ENCODE measurements at places on chromosomes 13 and 19.

DNA sequence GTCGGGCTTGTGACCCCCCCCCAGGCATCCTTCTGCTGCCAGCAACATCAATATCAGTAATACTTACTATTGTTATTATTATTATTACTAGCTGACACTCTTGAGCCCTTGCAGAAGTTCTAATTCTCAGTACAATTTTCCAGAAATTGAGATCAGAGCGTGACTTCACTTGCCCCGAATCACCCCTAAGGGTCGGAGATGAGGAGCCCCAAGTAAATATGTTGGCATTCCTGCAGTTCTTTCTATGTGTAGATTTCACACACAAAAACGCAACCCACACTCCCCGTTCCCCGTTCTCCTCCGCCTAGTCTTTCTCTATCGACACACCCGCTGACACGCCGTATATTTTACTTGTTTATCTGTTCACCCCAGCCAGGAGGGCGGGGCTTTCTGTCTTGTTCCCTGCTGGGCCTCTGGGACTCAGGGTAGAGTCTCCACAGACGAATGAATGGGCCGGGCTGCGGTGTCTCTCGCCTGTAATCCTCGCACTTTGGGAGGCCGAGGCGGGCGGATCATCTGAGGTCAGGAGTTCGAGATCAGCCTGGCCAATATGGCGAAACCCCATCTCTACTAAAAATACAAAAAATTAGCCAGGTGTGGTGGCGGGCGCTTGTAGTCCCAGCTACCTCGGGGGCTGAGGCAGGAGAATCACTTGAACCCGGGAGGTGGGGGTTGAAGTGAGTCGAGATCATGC, 14.7 kb downstream of the TLE5 start:
- DNase-seq, result peak; percentile 75

GRCh38 chr13:50682002-50682401, 161.5 kb downstream of the DLEU7 start:
- DNase-seq, result no peak

DNA sequence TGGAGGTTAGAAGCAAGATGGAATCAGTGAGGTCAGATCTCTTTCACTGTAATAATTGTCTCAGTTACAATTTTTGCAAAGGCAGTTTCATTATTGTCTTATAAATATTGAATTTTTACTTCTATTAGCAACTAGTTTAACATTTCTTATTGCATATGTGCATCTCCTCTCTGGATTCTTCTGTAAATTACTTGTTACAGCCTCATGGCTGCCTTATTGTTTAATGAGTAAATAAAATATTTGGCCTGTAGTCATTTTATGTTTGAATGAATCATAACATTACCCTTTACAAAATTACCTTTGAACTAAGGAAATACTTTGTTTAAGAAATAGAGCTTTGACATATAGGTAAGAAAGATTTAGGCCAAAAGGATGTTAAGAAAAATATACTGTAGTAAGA, 212.4 kb downstream of the SLITRK6 start:
- no peak for DNase-seq

DNA sequence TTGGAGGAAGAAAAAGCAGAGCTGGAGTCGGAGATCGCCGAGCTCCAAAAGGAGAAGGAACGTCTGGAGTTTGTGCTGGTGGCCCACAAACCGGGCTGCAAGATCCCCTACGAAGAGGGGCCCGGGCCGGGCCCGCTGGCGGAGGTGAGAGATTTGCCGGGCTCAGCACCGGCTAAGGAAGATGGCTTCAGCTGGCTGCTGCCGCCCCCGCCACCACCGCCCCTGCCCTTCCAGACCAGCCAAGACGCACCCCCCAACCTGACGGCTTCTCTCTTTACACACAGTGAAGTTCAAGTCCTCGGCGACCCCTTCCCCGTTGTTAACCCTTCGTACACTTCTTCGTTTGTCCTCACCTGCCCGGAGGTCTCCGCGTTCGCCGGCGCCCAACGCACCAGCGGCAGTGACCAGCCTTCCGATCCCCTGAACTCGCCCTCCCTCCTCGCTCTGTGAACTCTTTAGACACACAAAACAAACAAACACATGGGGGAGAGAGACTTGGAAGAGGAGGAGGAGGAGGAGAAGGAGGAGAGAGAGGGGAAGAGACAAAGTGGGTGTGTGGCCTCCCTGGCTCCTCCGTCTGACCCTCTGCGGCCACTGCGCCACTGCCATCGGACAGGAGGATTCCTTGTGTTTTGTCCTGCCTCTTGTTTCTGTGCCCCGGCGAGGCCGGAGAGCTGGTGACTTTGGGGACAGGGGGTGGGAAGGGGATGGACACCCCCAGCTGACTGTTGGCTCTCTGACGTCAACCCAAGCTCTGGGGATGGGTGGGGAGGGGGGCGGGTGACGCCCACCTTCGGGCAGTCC, 5.0 kb downstream of the FOSB start:
- DNase-seq, result peak; percentile 53

GRCh38 chr19:51497666-51498065, 3.9 kb downstream of the SIGLEC12 start:
- no peak for DNase-seq

GRCh38 chr19:12757544-12758274, 6.1 kb downstream of the BEST2 start:
- DNase-seq, result peak; percentile 83

GRCh38 chr13:73955977-73956500, 178.2 kb downstream of the KLF12 start:
- no peak for DNase-seq

GRCh38 chr13:112455476-112456059, 79.4 kb downstream of the SPACA7 start:
- no peak for DNase-seq

- DNase-seq, result no peak
Observed at GRCh38 chr19:34324320-34324719, 40.7 kb upstream of the GPI start.

- DNase-seq, result peak; percentile 36
Observed at GRCh38 chr19:30649934-30650614, 277.9 kb downstream of the ZNF536 start.

DNA sequence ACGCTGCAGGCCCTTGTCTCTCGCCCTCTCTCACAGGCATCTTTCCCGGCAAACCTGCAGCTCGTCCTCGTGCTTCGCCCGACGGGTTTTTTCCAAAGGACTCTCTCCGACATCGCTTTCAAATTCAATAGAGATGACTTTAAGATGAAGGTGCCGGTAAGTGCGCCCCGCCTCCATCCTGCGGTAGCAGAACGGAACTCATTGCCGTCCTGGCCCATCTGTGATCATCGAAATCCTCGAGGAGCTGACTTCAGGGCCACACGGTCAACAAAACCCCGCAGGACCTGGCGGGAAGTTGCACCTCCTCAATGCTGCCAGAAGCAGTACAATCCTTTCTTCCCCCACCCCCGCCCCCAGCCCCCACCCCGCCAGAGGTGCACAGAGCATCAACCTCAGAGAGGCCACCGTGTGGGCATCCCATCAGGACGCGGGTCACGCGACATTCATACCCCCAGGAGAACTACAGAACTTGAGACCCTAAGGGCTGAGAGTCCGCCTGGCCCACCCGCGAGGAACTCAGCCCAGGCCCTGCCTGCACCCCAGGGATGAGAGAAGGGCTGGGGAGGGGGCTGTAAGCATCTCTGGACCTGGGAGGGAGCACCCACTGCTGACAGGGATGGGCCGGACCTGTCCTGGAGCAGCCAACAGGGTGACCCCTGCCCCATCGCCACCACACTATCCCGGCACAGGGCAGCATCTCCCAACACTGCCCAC, 44.9 kb upstream of the F7 start:
- DNase-seq, result no peak

- DNase-seq, result no peak
Observed at GRCh38 chr13:37406031-37406430, 192.5 kb downstream of the POSTN start.

GRCh38 chr13:29674532-29674931, 79.0 kb upstream of the SLC7A1 start:
- DNase-seq, result no peak

DNA sequence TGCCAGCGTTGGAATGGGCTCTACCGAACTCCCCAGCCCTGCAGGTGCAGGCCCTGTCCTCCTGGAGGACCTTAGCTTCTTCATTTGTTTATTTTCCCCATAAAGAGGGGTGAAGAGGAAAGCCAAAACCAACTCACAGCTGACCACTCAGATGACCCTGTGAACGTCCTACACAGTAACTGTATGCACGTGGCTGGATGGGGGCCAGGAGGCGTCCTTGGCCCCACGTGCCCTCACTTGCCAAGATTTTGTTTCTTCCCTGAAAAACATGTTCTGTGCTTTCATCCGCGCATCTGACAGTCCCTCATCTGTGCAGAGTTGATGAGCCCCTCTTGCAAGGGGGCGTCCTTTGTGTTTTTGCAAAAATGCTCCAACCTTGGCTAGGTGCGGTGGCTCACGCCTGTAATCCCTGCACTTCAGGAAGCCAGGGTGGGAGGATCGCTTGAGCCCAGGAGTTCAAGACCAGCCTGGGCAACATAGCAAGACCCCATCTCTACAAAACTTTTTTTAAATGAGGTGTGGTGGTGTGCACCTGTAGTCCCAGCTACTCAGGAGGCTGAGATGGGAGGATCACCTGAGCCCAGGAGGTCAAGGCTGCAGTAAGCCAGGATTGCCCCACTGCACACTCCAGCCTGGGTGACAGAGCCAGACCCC, 5.3 kb upstream of the TEKTIP1 start:
- DNase-seq, result no peak

- no peak for DNase-seq
Observed at GRCh38 chr19:29504454-29504853, 21.3 kb upstream of the VSTM2B start.

DNA sequence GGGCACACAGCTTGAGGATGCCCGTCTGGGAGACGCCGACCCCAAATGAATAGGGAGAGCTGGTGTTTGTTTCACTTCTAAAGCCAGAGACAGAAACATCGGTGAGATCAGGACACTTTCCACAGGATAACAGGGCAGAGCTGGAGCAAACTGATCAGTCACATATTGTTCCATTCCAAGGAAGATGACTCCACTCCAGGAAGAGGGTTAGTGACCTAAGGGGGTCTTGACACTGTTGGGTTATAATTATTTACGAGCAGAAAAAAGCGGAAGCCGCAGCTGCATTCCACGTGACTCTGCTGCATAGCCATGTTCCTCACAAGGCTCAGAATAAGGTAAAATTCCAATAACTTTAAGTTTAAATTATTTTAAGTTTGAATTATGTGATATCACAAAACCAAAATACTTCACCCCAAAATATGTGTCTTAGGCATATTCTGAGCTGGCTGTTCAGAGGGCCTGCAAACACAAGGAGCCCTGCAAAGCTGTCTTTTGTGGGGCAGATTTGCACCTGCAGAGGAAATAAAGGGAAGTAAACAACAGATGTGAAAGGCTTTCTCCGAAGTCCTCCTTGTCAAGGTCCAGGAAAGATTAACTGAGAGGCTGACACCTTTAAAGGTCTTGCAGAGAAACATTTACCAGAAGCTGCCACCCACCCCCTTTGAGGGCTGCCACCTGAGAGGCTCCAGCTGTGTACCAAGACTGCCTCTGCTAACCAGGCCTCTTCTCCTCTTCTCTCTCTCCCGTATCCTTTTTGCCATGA, 819.2 kb downstream of the UQCRFS1 start:
- peak; percentile 24 for DNase-seq

GRCh38 chr13:41289463-41289881, 21.6 kb upstream of the NAA16 start:
- peak; percentile 26 for DNase-seq

- DNase-seq, result no peak
Observed at GRCh38 chr13:74675182-74675581, 541.0 kb upstream of the KLF12 start.

GRCh38 chr19:23254141-23254910, 4.1 kb upstream of the ZNF724 start:
- DNase-seq, result no peak

DNA sequence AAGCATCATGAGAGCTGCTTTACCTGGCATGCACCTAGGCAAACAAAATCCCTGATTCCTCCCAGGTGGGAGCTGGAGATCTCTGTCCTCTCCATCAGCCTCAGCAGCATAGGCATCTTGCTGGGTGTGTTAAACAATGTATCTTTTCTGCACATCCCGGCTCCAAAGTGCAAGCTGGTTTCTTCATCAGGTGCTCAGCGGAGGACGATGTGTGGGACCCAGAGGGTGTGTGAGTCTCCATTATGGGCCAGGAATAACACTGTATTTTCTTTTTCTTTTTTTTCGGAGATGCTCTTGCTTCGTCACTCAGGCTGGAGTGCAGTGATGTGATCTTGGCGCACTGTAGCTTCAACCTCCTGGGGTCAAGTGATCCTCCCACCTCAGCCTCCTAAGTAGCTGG, 9.9 kb downstream of the CNFN start:
- DNase-seq, result no peak

- DNase-seq, result no peak
Observed at GRCh38 chr13:110475117-110475516, 86.4 kb downstream of the RAB20 start.

- DNase-seq, result no peak
Observed at GRCh38 chr19:995051-995827, 5.0 kb upstream of the GRIN3B start.

DNA sequence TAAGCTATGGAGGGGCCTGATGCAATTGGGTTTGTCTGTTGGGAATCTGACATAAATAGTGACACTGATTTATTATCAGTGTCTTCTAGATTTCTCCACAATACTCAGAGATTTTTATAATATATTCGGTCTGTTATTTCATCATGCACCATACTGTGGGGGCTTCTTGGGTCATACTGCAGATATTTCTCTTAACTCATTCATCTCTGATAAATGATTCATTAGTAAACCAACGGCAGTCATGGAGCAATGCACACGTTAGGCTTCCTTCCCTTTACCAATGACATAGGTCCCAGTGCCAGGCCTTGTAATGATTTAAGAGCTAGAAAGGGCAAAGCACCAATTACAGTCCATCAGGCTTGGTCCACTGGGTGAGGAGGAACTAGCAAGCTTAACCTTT, 53.6 kb downstream of the FAM216B start:
- no peak for DNase-seq

- DNase-seq, result no peak
Observed at GRCh38 chr13:113671066-113672001, 4.3 kb downstream of the GRK1 start.
